ENCODE measurements at places on chromosomes 6 and 20. TPM values are rescaled to one million over a fixed set of nuclear protein-coding genes. Genes with fewer than 3 reads are reported as not detected.
A peak's percentile ranks its signal among the peaks of the same experiment; 100 is the strongest.

DNA sequence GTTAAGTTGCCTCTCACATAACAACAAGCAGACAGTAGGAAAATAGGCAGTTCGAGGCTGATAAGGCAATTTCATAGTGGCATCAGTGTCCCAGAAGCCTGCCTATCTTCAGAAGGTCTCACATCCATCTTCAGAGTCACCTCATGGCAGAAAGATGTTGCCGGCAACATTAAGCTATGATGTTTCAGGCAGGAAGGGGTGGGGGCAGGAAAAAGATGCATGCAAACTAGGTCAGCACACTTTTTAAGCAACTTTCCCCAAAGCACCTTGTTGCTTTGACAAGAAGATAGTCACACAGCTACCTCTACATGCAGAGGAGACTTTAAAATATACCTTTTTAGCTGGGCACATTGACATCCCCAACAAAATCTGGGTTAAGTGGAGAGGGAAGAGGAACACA is 43.2 kb upstream of the SMIM8 start:
- H3K4me1 ChIP-seq = no peaks in the 10 kb centered on the region
- H3K4me3 ChIP-seq = no peak overlapping the region
- H3K27ac ChIP-seq = no peak overlapping the region
- no peak for DNase-seq
- no peaks in the 10 kb centered on the region for H3K36me3 ChIP-seq

DNA sequence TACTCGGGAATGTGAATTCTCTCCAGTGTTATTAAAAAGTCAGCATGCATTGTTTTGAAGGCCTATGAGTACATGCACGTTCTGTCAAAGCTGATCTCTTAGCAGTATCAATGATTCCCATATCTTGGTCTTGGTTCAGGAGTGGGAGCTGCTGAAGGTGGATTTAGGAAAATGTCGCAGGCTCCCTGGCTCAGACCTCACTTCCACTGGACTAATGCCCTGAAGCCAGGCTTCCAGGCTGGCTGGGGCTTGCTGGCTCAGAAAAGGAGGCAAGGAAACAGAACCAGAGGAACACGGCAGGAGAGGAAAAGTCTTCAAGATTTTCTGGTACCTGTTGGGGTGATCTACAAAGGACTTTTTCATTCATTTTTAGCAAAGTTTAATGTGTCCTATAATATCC is 81.6 kb downstream of the OLIG3 start:
- no peaks in the 10 kb centered on the region for H3K36me3 ChIP-seq
- H3K27ac ChIP-seq = no peak overlapping the region

DNA sequence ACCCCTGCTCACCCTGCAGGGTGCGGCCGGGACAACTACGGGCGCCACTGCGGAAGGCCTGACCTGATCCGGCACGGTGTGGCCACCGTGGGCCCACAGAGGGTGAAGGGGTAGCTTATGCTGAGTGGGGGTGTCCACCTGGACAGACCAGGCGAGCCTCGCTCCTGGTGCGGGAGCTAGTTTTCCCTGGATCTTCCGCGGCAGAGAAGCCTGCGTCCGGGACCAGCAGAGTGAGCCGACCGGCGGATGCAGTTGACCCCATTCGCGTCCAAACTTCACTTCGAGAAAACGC is 38.2 kb downstream of the NCR2 start:
- no peak overlapping the region for H3K4me3 ChIP-seq
- DNase-seq = no peak
- peaks cover 44% of the 10 kb centered on the region for H3K4me1 ChIP-seq
- no peak overlapping the region for H3K27ac ChIP-seq
- peaks cover 26% of the 10 kb centered on the region for H3K27me3 ChIP-seq

DNA sequence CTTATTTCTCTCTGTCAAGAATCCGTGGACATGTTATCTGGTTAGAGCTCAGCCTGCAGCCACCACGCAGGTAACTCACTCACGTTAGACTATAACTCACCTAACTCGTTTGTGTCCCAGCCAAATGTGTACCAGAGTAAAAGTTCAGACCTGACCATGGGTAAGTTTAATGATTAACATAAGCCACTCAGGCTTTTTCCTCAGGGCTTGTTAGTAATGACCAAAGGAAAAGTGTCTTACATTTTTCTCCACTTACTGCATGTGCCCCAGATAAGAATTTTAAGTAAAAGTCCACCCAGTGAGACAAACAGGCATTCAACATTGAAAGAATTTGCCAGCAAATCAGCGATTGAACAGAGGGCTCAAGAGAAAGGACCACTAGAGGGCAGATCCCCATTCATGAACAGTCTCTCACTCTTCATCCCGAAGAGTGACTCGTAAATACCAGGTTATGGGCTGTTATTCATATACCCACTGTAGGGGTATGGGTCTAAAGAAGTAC is at the start of gene PKHD1:
PKHD1 (minus strand) TSS at position 116 of the 502 bp plus-strand sequence. CDS start 2,680 bp downstream, outside the sequence.
- no peak for DNase-seq
- H3K27me3 ChIP-seq = no peaks in the 10 kb centered on the region
- no peaks in the 10 kb centered on the region for H3K36me3 ChIP-seq
- H3K4me1 ChIP-seq = peaks cover 12% of the 10 kb centered on the region
- no peak within 1 kb of the TSS for H3K27ac ChIP-seq

- H3K27ac ChIP-seq = no peak overlapping the region
- no peaks in the 10 kb centered on the region for H3K4me1 ChIP-seq
- no peaks in the 10 kb centered on the region for H3K36me3 ChIP-seq
- no peak for DNase-seq
- no peak overlapping the region for H3K4me3 ChIP-seq
Observed at GRCh38 chr6:150924808-150925589, 59.5 kb downstream of the MTHFD1L start.

Gene TUBB2B
- total RNA-seq = 6.1 TPM

DNA sequence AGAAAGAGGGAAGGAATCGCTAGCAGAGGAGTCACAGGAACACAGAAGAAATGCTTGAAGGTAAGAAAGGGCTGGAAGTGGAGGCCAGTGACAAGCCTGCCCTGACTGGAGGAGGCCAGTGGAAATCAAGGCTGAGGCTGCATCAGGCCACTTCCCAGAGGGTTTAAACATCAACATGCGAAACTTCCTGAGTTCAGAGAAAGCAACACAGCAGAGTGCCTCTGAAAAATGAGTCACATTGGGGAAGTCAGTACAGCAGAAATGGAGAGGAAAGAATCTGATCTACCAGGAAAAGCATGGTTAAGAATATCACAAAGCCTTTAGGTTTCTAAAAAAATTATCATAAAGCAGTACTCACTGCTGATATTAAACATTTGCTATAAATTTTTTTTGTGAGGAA is 23.3 kb downstream of the NAPB start:
- H3K27me3 ChIP-seq = no peaks in the 10 kb centered on the region
- H3K36me3 ChIP-seq = peaks cover 11% of the 10 kb centered on the region
- no peak overlapping the region for H3K27ac ChIP-seq
- H3K4me3 ChIP-seq = no peak overlapping the region
- DNase-seq = no peak

DNA sequence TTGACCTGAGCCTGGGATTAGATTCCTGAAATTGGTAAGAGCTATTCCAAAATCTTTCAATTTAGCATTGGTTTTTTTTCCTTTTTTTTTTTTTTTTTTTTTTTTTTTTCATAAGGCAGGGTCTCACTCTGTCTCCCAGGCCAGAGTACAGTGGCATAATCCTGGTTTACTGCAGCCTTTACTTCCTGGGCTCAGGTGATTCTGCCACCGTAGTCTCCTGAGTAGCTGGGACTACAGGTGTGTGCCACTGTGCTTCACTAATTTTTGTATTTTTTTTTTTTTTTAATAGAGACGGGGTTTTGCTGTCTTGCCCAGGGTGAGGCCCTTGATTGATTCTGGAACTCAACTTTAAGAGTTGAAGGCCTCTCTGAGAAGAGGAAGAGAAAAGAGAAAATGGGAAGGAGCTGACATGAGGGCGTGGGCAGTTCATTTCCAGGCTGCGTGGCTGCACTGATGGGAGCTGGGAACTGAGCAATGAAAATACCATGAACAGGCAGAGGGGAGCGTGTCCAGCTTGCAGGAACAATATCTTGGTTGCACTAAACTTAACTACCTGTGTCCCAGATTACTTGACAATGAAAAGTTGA is 24.6 kb downstream of the KDM1B start:
- H3K27me3 ChIP-seq = no peaks in the 10 kb centered on the region
- no peak overlapping the region for H3K4me3 ChIP-seq
- H3K27ac ChIP-seq = peak overlapping the region; percentile 93
- peaks cover 34% of the 10 kb centered on the region for H3K4me1 ChIP-seq
- no peaks in the 10 kb centered on the region for H3K36me3 ChIP-seq

DNA sequence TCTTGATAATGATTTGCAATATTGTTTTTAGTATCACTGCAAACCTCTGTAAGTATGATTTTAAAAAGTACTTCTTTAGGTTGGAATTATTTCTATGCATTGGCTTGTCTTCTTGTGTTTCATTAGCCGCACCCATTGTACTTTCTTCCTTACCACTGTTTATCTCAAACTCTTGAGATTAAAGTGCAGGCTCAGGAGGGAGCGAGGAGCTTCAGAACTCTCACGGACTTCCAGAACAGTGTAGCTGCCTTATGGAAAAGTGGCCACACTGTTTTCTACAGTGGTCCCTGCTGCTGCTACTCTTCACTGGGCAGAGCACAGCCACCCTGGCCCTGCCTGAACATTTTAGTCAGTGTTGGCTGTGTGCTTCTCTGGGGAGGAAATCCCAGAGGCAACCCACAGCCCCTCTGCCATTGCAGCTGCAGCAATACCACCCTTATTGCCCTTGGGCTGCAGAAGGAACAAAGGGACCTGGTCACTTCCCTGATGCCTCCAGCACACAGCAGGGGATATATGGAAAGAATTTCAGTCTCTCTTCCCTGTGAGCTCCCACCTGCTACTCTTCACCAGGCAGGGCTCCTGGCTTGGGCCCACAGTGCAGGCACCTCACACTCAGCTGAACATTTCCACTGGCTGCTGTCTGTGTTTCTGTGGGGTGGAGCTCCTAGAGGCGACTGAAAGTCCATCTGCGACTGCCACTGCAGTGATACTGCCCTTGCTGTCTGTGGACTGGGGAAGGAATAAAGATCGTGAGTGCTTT is 91.7 kb upstream of the MAP3K4 start:
- H3K36me3 ChIP-seq = no peaks in the 10 kb centered on the region
- no peaks in the 10 kb centered on the region for H3K27me3 ChIP-seq
- no peak for DNase-seq
- no peak overlapping the region for H3K4me3 ChIP-seq

Gene SSTR4
- total RNA-seq = not detected

GRCh38 chr6:103675807-103676406 is 1183.8 kb downstream of the HACE1 start:
- no peaks in the 10 kb centered on the region for H3K27me3 ChIP-seq
- H3K27ac ChIP-seq = no peak overlapping the region
- H3K36me3 ChIP-seq = no peaks in the 10 kb centered on the region
- peaks cover 3% of the 10 kb centered on the region for H3K4me1 ChIP-seq
- peak; percentile 5 for DNase-seq
- H3K4me3 ChIP-seq = no peak overlapping the region

Gene RNF144B
- total RNA-seq = 67.3 TPM

DNA sequence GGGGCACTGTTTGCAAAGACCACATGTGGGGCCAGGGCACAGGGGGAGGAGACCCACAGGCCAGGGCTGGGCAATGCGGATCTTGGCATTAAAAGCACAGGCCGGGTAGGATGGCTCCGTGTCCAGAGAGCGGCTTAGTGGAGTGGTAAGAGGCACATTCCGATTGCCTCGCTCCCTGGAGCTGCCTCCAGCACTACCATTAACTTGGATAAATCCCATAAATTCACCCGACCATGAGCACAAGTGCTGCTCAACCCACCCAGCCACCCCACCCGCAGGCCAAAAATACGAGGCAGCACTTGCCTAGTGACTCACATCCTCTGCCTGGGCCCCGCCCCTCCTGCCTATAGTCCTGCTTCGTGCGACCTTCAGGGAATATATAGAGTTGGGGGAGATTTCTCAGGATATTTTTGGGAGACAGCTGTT is 67.5 kb upstream of the QKI start:
- H3K27me3 ChIP-seq = no peaks in the 10 kb centered on the region
- H3K4me1 ChIP-seq = no peaks in the 10 kb centered on the region
- no peak for DNase-seq
- no peak overlapping the region for H3K4me3 ChIP-seq
- no peaks in the 10 kb centered on the region for H3K36me3 ChIP-seq
- H3K27ac ChIP-seq = no peak overlapping the region

- no peaks in the 10 kb centered on the region for H3K27me3 ChIP-seq
- DNase-seq = no peak
- no peak overlapping the region for H3K4me3 ChIP-seq
- H3K36me3 ChIP-seq = no peaks in the 10 kb centered on the region
- no peak overlapping the region for H3K27ac ChIP-seq
Observed at GRCh38 chr6:87766211-87766610, 64.2 kb upstream of the AKIRIN2 start.

- no peaks in the 10 kb centered on the region for H3K4me1 ChIP-seq
- H3K4me3 ChIP-seq = no peak overlapping the region
- peaks cover 39% of the 10 kb centered on the region for H3K36me3 ChIP-seq
- no peak for DNase-seq
Observed at GRCh38 chr6:144555066-144555465, 269.9 kb downstream of the UTRN start.

Gene MAP3K4
- total RNA-seq = 39.0 TPM

DNA sequence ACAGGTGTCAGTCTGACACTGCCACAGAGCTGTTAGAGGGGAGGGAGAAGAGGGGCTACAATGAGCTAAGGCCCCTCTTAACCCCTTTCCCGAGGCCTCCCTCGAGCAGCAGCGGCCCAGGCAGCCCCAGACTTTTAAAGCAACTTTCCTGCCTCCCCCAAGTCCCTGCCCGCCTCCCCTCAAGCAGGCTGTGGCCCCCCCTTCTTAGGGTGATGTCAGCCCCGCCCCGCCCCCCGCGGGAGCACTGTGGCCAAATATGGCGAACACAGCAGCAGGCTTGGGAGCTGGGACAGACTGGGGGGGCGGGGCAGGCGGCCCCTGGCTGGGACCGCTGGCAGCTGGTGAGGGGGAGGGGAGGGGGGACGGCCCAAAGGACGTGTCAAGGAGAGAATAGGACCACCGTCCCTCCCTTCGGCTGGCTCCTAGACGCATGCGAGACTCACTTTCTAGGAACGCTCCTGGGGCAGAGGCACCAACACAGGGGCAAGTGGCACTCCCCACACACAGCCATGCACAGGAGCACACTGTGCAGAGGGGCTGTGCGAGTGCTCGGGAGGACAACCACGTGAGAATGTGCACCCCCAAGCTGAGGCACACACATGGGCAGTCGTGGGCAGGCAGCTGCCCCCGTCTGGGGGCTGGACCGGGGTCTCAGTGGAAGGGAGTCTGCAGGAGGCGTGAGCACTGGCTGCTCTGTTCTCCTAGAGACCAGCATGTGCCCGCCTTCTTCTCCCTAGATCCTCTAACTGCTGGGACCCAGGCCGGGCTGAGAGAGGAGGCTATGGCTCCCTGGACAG is 6.7 kb downstream of the TEAD3 start:
- peak; percentile 62 for DNase-seq
- no peaks in the 10 kb centered on the region for H3K36me3 ChIP-seq
- H3K27me3 ChIP-seq = no peaks in the 10 kb centered on the region
- peaks cover 78% of the 10 kb centered on the region for H3K4me1 ChIP-seq
- peak overlapping the region; percentile 46 for H3K27ac ChIP-seq

Data from thyroid gland (tissue), 4 donors.